ENCODE measurements at places on chromosomes 2 and 18.

DNA sequence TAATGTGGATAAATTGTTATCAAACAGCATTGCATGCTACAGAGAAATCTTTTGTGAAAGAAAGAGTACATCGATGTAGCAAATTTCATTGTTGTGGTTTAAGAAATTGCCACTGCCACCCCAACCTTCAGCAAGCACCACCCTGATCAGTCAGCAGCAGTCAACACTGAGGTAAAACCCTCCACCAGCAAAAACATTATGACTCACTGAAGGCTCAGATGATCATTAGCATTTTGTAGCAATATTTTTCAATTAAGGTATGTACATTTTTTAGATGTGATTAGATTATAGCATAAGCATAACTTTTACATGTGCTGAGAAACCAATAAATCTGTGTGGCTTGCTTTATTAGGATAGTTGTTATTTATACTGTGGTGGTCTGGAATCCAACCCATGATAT lies 75.5 kb downstream of the ZNF385B start:
- no peak for DNase-seq

DNA sequence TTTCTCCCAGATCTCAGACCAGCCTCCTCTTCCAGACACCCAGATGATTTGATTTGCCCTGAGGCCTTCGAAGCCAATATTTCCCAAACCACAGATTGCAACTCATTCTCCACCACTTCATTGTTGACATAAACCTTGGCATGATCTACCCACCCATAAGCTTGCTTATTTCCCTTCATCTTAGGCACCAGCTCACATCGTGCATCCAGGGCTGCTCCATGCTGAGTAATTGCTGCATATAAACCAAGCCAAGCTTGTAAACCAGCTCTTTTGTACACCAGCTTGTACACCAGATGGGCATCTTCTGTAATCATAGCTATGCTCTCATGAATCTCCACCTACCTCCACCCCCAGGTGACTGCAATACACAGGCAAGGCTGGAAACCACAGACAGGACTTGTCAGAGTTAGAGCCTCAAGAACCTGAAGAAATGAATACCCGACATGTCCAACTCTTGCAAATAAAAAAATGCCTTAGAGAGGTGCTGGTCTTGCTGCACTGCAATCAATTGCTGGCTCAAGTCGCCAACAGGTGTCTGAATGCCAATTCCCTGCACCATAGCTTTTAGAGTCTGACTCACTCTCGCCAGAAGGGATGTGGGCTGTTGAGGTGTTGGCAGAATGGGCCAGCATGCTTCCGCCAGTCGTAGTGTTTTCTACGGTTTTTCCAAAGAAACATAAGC lies 31.5 kb downstream of the TRABD2A start:
- DNase-seq = no peak

- no peak for DNase-seq
Observed at GRCh38 chr2:42254186-42254895, 85.2 kb downstream of the EML4 start.

- no peak for DNase-seq
Observed at GRCh38 chr18:56843241-56843640, 192.1 kb downstream of the WDR7 start.

- no peak for DNase-seq
Observed at GRCh38 chr2:232870018-232870765, at the start of gene SNORC. Gene SNORC (plus strand): TSS chr2:232870264. CDS start chr2:232870342, 78 bp downstream.

DNA sequence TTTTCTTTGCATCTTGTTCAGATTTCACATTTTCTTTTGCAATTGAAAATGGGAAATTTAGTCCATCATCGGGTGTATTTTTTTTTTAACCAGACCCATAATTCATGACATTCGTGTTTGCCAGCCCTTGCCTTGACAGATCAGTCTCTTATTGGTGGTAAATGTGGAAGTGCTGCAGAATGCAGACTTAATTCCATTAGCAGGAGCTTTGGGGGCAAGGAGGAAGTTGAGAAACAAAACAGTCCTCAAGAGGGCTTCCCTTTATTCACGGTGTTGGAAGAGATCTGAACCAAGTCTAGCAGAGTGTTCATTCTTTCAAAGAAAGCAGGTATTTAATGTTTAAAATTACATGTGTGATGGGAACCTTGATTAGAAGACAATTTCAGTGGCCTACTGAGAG lies 16.6 kb upstream of the RPE start:
- no peak for DNase-seq

DNA sequence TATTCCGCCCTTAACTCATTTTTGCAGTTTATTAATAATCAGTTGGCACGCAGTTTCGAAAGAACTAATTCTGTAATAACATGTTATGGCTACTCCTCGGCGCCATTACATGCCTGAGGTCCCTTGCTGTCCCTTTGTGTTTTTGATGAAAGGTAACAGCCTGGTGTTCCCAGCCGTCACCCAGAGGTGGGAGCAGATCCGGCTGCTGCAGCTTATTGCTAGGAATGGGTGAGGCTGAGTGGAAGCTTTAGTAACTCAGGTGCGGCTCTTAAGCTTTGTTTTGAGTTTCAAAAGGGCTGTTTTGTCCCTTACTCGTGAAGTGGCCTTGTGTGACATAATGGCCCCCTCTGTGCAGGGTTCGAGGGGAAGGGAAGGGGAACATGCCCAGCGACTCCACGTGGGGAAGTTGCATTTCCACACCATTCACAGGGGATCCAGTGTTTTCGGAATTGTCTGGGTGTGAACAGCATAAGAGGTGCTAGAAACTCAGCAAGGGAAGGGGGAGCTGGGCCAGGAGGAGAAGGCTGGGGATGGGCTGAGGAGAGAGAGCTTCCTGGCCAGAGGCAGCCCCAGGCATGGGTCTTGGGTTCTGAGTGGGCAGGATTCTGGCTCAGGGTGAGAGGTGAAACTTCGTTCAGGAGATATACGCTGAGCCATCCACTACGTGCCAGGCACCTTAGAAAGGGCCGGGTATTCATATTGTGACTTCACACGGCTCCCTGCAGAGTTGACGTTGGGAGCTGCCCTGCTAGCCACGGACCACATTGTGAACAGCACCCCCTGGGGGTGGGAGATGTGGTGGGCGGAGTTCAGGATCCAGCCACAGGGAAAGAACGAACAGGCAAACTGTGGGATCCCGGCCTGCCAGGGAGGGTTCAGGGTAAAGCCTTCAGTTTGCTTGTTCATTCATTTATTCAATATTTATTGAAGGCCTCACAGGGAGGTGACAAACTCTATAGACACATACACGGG lies 84.4 kb downstream of the TGOLN2 start:
- DNase-seq = no peak

DNA sequence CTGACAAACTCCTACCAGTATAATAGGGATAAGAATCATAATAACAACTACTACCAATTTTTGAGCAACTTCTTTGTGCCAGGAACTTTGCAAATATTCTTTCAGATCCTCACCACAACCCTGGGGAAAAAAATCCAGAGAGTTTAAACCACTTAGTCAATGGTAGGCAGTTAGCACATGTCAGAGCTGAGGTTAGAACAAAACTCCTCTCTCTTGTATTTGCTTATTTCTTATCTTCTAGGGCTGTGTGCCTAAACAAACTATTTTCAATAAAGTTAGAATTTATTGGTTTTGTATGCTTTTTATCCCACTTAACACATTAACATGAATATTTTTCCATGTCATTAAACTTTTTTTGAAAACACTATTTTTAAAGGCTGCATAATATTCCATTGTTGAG lies 127.1 kb downstream of the BCL11A start:
- DNase-seq = no peak

GRCh38 chr2:84866122-84866521 lies 14.8 kb downstream of the TRABD2A start:
- no peak for DNase-seq

DNA sequence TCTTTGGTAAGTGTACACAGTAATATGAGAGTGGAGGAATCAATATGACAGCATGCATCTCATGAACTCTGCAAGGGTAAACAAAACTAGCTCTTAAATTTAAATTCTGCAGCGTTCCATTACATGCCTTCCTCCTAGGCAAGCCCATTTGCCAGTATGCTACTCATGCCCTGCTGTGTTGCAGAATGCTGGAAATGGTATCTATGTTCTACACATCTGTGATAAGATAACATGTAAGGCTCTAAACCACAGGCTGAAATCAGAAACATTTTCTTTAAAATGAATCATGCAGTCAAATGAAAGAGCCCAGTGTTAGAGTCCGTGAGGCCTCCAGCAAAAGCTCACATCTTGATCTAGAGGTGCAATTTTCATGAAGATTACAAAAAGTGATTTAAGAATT lies 112.8 kb upstream of the FN1 start:
- no peak for DNase-seq

GRCh38 chr18:6279308-6279707 lies 135.4 kb downstream of the L3MBTL4 start:
- peak; percentile 16 for DNase-seq

DNA sequence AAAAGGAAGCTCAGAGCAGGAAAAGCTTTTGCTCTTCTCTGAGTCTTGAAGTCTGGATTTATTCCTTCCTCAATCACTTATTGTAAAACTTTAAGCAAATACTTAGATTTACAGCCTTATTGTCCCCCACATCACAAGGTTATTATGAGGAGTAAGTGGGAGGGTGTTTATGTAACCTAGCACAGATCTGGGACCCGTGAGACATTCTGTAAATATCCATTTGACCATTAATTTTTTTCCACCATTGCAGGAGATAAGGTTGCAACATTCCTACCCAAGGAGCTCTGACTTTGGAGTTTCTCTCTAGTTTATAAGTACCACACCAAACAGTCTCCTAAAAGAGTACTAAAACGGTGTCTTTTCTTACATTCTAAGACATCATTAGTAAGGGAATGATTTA lies 52.1 kb upstream of the CTIF start:
- no peak for DNase-seq

DNA sequence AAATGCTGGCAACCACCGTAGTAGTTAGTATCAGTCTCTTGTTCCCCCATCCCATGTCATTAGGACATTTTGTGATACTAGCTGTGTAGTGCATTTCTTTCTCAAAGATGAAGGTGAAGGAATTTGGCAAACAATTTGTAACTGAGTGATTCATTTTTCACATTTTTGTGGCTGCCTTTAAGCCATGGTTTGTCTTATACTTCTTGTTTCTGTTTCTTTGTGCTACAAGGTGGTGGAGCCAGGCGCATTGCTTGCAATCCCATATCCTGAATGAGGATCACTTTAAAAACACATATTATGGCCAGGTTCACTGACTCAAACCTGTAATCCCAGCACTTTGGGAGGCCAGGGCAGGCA lies 40.6 kb downstream of the GPD2 start:
- no peak for DNase-seq

DNA sequence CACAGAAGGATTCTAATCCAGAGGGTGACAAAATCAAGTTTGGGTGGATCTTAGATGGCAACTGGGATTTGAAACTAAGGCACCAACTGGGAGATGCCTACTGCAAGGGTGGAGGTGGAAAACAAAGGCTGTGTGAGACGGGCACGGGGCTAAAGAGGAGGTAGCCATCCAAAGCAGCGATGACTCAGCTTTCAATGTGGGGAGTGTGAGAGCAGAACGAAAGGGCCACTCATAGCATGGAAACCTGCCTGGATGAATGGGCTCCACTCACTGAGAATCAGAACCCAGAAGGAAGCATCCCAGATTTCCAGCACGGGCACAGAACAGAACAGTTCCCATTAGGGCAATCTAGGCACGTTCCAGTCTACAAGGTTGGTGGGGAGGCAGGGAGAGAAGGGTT lies 159.5 kb downstream of the COL4A4 start:
- DNase-seq = no peak

DNA sequence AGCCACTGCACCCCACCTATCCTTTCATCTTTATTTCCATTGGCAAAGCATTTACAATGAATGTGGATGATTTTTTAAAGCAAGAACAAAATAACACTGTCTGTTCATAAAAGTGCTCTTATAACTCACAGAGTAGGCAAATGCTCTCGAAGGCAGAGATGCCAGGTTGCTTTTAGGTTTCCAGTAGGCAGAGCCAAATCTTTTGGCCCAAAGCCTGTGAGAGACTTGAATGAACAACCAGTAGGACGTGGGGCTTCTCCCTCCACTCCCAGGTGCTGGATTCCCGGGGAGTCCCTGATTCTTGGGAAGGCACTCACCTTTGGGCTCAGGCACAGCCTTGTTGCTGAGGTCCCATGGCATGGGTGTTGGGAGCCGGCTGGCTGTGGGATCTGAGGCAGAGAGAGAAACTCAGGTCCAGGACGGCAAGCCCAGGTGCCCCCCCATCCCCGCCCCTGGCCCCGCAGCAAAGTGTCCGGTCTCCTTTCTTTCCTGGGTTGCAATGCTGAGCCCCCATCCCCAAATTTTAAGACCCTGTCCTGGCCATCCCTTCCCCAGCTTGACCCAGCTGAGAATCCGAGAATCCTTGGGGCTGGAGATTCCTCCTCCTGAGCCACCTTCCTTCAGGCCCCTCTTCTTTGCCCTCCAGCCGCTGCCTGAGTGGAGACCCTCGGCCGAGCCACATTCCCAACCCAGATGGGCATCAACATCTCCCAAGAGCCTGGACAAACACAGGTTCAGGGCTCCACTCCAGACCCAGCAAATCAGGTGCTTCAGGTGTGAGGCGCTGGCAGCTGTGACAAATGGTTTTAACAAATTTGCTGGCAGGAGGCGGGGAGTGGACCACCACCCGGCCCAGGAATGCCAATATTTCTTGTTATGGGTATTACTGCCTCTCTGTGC lies 5.8 kb downstream of the NEURL3 start:
- no peak for DNase-seq

DNA sequence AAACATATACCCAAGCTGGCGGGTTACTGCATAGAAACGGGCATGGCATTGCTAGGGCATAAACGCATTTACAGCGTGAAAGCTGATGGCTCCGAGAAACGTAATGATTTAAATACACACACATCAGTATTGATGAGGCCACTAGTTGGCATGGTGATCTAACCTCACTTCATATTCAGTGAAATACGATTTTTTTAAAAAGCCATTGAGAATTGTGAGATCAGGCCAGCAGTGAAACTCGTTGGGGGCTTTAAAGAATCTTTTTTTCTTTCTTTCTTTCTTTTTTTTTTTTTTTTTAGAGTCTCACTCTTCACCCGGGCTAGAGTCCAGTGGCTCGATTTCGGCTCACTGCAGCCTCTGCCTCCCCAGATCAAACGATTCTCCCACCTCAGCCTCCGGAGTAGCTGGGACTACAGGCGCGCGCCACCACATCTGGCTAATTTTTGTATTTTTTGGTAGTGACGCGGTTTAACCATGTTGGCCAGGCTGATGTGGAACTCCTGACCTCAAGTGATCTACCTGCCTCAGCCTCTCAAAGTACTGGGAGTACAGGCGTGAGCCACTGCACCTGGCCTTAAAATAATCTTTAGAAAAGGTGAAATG lies 2.4 kb upstream of the SMAD7 start:
- no peak for DNase-seq

DNA sequence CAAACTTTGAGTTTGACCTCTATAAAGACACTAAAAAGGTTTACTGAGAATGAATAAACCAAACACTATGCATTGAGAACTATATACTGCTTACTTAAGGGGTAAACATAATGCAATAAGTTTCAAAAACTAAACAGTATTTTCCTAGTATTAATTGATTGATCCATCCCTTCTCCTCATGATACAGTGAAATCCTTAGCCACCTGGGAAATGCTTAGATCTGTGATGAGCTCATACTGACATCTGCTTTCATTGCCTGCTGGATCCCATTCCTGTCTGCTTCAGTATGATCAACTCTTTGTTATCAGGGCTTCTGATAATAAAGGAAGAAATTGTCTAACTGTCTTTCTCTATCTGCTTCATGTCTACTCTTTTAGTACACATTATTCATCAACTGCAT lies 74.9 kb upstream of the UBE2E3 start:
- peak; percentile 32 for DNase-seq

GRCh38 chr2:159613651-159614285 lies 2.6 kb downstream of the BAZ2B start:
- no peak for DNase-seq
